ENCODE measurements at places on chromosomes 2 and 18. TPM values are rescaled to one million over a fixed set of nuclear protein-coding genes. Genes with fewer than 3 reads are reported as not detected.
A peak's percentile ranks its signal among the peaks of the same experiment; 100 is the strongest.

DNA sequence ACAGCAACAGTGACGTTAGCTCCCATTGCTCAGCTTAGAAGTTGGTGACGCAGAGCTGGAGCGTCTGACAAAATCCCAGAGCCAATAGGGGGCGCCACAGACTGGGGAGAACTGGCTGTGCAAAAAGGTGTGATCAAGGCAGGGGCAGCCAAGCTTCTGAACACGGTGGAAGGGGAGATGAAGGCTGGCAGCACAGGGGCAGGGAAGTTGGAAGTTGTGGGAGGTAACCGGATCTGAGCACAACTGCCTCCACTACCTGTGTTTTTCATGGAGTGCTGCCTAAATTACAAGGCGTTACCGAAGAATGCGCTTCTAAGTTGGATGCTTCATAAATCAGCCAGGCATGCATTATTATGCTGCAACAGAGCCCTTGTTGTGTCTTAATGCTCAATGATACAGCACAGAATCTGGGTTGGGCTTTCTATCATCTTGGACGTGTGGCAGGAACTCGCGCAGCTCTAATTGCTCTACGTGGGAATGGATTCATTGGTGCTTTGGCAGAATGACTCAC lies 370.0 kb downstream of the SLC4A3 start:
- no peak for DNase-seq

- no peak for DNase-seq
These were observed 31.4 kb upstream of the CD28 start for GRCh38 chr2:203675086-203675485.

DNA sequence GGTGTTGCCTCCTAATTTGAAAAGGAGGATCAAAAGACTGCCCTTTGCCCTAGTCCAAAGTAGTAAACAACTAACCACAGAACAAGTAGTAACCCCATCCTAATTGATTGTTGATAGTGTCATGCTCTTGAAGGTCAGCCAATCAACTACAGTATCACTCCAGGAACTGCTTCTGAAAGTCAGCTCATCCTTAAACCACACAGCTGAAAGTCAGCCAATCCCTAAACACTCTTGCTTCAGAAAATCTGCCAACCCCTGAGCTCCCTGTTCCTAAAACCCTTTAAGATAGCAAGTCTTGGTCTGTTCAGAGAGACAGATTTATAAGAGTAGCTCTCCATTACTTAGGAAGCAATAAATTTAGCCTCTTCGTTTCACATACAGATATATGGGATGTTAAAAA lies 51.6 kb upstream of the CPO start:
- no peak for DNase-seq

DNA sequence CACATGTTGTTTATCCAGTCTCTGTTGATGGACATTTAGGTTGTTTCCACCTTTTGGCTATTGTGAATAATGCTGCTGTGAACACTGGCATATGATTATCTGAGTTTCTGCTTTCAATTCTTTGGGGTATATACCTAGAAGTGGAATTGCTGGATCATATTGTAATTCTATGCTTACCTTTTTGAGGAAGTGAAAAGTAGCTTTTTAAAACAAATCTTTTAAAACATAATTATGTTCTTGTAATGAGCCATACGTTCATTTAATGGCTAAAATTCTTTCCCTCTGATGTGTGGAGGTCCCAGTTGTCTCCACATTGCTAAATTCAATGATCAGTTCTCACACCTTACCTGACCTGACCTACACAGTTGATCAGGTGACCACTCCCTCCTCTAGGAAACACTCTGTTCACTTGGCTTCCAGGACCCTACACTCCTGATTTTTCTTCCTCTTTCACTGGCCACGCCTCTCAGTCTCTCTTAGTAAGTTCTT lies 27.8 kb upstream of the SERTAD2 start:
- DNase-seq, result no peak

- DNase-seq, result no peak
These were observed 10.6 kb downstream of the CFLAR start for GRCh38 chr2:201126308-201127151.

DNA sequence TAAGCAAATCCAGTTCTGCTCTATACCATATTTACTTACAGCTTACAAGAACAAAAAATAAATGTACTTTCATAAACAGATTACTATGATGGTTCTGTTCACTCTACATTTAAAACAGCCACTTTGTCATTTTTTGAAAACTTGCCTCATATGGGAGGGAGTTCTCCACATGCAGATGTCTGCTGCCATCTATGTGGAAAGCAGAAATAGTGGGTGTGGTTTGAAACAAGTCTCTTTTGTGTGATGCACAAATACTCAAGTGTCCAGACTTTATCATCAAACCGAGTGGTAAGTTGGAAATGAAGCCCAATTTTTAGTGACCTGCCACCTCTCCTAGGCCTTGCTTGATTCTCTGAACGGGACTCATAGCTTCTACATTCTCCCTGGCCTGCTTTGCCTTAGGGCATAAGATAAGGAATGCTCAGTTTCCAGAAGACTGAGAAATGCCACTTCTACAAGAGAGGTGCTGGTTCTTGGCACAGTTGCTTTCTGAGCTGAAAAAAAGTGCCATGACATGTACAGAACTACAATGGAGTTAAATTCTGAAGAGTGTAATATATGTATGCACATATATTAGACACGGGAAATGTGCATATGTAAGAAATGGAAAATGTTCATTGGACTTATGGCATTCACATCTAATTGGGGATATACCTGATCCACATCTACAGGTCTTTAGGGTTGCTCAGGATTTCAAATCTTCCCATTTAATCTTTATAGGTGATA lies 221.0 kb downstream of the SLC8A1 start:
- DNase-seq, result no peak

DNA sequence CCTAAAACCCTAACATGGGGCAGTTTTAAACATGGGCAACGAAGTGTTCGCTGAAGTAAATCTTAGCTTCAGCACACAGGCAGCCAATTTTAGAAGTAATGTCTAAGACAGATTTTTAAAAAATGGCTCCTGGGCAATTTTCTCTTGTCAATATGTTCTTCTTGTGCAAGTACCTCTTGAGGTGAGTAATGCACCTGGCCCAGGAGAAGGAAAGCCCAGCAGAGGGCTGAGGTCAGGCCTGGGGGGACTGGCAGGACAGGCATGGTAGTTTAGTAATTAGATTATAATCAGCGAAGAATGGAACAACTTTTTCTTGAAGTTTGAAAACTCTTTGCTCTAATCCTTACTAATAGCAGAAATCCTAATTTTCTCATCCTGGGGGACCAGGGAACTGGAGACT lies 77.6 kb downstream of the SPRED2 start:
- DNase-seq, result no peak

DNA sequence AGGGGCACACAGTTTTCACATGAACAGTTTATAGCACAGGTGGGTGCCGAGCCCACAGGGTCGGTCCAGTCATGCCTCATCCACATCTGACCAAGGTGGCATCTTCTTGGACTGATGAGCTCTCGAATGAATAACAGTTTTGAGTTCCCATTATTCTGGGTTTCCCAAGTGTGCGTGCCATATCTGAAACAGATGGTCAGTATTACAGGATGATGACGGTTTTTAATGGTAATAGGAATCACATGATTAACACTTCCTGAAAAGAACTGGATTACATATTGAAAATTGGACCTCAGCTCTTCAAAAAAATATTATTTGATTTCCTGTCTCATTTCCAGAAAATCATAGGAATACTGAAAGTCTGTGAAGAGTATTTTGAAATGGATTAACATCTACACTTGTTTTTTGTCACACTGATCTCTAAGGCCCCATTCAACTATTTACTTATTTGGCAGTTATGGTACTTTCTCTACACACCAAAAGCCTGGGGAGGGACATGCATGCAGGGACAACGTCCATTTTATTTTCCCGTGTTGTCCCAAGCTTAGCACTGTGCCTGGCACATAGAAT lies 22.2 kb upstream of the NAB1 start:
- no peak for DNase-seq

DNA sequence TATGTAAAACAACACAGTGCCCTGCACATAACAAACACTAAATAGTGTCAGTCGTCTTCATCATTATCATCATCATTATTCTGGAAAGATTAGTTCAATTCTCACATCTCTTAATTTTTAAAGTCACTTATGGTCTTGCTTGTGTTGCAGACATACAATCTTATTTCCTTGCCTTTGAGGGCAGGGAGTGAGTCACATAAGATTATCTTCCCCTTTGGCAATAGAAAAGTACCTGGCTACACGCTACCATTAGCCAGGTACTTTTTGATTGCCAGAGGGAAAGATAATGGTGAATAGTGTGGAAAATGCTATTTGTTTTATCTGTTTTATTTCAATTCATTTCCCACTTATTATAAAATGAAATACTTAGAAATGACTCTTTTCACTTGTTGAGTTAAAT lies 76.6 kb upstream of the RMDN2 start:
- DNase-seq, result no peak

DNA sequence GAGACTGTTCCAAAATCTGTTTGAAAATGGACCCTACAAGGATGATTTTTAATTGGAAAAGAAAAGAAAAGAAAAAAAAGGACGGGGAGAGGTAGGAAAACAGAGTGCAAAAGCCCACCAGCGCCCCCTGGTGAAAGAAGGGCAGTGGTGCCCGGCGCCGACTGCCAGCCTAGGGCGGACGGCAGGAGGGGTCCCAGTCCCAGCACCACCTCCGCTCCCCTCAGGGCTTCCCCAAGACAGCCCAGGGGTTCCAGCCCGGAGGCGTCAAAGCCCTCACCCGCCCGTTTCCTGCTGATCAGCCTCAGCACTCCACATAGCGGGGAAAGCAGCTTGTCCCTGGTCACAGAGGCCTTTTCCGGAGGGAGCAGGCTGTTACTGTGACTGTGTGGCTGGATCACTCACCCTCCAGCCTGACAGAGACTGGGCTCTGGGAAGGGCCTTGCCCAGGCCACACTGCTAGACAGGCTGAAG lies 213.9 kb downstream of the TFCP2L1 start:
- DNase-seq, result no peak

- DNase-seq, result no peak
These were observed 20.1 kb downstream of the CYB5A start for GRCh38 chr18:74271635-74272034.

DNA sequence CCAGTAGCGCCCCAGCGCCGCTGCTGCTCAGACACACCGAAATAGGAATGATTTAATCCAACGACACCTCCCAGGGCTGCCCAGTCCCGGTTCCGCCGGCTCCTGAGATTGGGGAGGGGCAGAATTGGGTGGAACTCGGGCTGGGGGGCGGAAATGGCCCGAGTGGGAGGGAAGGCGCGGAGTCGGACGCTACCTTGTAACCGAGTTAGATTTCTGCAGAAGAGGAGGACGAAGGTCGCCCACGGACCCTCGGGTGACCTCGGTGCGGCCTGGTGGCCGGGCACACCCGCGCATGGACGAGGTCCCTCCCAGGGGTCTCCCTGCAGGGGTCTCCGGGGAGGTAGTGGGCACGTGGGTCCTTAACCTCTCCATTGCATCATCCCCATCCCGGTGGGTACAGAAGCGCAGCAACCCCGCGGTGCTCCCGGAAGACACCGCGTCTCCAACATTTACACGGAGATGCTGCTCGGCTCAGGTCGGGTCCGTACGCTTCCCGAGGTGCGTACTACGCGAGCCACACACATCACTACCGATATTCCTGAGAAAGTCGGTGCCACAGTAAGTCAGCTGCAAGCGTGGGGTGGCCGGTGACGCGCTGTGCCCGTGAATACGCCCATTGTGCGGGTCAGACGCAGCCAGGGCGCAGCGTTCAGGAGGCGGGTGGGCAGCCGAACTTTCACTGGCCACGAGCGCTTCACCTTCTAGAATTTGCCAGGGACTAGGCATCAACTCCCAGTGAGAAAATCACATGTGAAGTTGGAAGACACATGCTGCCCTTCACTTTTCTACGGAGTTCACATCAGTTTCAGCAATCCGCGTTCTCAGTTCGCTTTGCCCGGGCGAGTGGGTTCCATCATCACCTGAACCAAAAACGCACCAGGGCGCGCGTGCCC lies 3.0 kb downstream of the ZNF516 start:
- DNase-seq, result peak; percentile 14

DNA sequence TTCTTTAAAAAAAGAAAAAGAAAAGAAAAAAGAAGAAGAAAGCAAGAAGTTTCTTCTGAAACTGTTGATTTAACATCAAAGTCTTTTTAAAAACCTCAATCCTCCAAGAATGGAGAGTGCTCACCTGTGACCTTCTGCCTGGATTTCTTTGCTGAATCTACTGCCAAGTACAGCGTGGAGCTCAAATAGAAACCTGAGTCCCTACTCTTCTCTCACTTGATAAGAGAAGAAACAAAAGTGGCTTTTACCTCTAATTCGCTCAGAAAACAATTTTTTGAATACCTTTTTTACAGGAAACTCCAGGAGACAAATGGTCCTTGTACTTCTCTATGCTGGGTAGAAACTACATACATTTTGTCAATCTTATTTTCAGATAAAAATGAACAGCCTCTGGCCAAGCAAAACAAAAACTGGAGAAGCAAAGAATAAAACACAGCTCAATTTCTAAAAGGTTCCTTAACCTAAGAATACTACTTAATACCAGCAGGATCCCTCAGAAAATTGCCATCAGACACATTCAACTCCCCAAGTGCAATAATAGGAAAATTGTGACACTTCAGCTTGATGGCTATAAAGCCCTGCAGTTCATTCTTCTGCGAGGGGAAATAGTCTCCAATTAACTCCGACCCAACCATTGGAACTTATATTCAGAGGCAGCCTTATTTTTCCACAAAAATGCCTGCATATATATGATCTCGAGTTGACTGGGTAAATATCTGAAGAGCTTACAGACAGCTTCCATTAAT lies 85.8 kb downstream of the GRB14 start:
- no peak for DNase-seq

DNA sequence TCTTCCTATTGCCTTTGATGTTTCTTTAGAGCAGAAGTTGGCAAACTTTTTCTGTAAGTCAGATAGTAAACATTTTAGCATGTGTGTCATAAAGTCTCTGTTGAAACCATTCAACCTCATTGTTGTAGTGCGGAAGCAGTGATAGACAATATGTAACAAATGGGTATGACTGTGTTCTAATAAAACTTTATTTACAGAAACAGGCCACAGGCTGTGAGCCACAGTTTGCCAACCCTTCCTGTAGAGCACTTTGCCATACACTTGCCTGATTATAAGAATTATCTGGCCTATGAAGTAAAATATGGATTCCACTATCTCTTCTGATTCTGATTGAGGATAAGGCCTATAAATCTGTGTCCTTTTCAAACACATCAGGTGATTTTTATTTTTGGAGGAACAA lies 237.4 kb downstream of the DOK6 start:
- DNase-seq, result no peak

DRC1 gene
- 1.0 TPM for total RNA-seq

C2orf72 gene
- total RNA-seq, result 3.7 TPM

PROKR1 gene
- 0.69 TPM for total RNA-seq

LYPD6 gene
- total RNA-seq, result 16.9 TPM

TTC32 gene
- total RNA-seq, result 19.0 TPM

Data from urinary bladder (tissue), 4 donors.